ENCODE measurements at places on chromosomes 7 and 10.

DNA sequence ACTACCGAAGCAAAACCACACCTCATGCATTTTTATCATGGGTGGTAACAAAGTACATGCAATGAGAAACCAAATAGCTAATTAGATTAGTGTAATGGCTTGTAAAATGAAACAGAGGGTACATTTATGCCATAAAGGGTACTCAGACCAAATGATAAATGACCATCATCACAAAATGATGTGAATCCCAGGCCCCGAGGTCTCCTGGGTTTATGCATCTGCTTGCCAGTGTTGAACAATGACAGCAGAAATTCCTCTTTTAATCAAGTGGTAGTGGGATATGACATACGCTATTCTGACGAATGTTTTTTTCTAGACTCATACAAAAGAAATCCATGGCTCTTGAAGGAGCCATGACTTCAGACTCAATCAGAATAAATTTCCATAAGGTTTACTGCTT, 249.5 kb upstream of the SLC26A5 start:
- DNase-seq = no peak

GRCh38 chr10:85454386-85454785, 912.2 kb downstream of the GRID1 start:
- no peak for DNase-seq

- peak; percentile 69 for DNase-seq
Measured at GRCh38 chr7:29102558-29103151, 43.7 kb downstream of the CPVL start.

DNA sequence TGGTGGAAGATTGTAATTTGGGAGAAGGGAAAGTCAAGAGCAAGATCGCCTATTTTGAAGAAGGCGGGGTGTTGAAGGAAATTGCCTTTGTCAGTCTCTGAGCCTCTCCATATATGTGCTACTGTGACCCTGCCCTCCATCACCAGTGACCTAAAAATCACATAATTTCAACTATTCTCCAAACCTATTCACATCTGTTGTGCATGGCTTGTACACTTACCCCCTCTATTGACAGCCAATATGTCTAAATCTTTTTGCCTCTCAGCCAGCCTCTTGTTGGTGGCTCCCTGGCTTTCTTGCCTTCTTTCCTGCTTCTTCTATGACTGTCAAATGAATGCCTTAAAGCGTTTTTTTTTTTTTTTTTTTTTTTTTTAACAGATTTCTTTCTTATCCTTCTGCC, 295.6 kb downstream of the AUTS2 start:
- no peak for DNase-seq

DNA sequence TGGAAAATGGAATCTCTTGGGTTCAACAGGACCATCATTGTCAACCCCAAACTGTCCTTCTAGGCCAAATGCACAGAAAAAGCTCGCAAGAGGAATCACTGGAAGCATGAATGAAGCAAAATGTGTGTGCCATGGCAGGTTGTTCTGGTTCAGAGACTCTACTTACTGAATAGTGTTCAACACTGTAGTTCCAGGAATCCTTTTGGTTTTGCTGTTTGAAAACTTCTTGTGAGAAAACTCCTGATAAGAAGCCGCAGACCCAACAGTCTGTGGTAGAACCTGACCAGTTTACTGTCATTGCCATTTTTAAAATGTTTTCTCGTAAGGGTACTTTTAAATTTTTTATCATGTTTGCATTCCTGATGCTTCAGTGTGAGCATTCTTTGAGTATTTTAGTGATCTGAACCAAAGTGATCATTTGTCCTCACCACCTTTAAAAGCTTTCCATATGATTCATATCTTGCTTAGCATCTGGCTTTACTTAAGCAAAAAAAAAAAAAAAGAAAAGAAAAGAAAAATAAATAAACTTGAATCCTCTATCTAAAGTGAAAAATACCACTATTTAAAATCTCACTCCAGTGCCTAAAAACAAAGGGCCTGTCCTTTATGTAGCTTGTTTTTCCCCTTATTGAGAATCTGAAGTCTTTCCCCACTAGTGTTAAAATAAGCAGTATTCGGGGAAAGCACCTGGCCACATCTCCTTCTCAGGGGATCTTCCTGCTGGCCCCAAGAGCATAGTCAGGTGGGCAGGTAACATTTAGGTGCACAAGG, 92.4 kb downstream of the WNT2 start:
- peak; percentile 48 for DNase-seq

- no peak for DNase-seq
Measured at GRCh38 chr10:74488907-74489306, 337.5 kb upstream of the KAT6B start.

DNA sequence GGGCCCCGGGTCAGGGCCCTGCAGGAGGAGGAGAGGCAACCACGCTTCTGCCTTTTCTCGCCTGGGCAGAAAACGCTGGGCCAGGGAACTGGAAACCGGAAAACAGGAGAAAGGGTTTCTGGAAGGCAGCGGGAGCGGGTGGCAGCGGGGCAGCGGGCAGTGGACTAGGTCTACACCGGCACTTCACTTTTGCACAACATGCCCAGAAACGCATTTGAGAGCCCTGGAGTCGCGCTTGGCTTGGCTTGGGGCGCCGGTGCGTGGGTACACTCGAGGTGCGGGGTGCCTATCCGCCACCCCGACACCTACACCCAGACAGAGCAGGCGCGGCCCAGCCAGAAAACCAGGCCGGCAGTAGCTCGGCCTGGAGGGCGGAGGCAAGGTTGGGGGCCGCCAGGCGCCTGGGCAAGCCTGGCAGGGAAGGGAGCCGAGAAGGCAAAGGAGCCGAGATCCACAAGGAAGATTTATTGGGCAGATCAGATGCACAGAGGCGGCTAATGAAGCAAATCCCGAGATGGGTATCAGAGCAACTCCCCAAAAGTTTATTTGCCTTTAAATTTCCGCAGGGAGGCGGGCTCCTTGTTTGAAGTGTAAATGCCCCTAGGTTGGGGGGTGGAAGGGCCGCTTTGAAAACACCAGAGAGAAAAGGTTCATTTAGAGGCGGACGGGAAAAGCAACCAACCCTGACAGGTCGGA, 3.2 kb upstream of the PAX2 start:
- no peak for DNase-seq

DNA sequence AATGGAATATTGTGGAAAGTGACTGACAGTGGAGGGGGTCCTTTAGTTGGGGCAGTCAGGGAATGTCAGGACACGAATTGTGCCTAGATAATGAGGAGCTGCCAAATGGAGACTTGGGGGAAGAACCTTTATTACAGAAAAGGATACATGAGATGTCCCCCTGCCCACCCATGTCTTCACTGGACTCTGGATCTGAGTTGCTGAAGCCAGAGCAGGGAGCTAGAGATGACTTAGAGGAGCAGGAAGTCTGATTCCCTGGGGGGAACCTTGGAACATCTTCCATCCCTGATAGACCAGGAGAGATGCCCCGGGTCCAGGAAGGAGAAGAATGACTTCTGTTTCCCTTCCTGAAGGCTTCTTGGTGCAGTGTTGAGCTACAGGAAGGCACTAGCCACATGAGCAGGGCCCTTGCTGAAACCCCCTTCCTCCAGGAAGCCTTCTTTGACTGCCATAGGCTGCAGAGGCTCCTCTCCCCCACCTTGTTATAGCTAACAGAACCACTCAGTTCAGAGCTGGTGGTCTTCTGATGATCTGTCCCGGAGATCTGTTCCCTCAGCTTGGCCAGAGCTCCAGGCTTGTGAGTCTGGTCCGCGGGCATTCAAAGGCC, 747 bp upstream of the NEURL1 start:
- DNase-seq = no peak

DNA sequence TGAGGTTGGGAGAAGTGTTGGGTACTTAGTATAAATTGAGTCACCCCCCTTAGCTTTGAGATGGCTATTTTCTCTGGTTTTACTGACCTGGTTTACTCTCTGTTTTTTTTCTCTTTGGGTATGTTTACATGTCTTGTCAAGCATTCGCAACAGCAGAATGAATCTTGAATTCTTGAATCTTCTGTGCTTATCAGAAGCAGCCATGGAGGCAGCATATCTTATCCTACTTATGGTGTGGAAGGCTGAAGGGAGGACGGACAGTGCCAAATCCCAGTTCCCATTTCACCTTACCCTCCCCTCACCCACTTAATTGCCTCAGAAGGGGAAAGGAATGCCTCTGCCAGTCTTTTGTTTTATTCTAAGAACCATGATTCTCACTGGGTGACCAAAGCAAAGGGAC, 3.7 kb downstream of the SND1 start:
- DNase-seq = peak; percentile 35

DNA sequence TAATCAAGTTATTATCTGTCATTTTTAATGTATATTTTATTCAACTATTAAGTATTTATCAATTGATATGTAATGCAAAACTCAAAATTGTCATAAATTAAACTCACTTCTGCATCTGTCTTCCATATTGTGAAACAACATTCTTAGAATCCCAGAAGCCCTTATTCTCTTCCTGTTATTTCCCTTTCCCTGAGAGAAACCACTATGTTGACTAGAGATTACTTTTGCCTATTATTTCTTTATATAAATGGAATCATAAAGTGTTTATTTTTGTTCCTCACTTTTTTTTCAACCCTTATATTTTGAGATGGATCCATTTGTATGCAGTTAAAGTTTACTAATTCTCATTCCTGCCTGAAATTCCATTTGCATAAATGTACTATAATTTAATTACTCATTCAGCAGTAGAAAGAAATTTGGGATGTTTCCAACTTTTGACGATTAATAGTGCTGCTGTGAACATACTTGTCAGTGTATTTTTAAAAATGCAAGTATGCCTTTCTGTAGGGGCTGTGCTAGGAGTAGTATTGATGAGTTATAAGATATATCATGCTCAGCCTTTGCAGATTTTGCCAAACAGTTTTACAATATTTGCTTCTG, 211.2 kb downstream of the SEMA3D start:
- no peak for DNase-seq

GRCh38 chr7:41824284-41824683, 121.4 kb upstream of the INHBA start:
- DNase-seq = no peak

DNA sequence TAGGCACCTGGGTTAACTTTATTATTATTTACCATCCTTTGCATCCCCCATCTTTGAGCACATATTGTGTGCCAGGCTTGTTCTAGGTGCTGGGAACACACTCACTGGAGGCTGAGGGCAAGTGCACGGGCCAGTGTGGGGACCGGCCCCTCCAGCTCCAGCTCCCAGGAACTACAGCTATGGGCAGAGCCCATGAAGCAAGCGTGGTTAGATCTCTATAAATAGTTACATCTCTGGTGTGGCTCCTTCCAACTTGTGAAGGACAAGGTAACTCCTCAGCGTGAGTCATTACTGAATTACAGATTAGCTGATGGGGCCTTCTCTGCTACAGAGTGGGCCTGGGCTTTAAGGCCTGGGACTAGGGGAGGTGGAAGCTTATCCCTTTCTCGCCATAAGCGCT, 583.5 kb downstream of the SDK1 start:
- no peak for DNase-seq

- DNase-seq = no peak
Measured at GRCh38 chr7:17392846-17393245, 94.4 kb downstream of the AHR start.

DNA sequence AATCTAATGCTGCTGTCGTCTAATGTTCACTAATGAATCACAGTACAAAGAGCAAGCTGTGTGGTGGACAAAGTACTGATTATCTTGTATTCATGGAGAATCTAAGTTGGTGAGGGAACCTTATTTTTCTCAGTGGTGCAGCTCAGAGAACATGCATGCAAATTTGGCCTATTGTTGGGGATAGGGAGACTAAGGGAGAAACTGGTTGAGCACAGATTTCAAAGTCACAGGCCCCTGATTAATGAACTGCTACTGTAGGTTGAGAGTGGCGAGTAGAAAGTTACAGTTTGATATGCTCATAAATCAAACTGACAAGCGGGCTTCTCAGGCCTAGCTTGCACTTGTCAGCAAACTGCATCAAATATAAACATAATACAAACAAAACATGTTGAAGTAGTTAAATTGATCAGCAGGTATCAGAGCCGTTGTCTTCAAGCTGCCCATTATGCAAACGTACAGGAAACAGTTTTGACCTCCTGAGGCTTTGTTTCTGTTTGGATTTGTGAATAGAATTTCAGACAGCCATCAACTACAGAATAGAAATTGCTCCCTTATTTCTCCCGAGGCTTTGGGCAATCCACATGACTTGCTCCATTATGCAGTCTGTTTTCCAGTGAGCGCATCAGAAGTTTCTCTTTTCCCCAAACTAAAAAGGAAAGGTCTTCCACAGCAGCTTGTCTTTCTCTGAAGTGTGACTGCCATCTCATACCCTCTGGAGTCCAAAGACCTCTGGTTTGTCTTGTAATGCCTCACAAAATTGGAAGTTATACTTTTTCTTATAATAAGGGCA, 215.8 kb downstream of the FOXP2 start:
- DNase-seq = no peak

DNA sequence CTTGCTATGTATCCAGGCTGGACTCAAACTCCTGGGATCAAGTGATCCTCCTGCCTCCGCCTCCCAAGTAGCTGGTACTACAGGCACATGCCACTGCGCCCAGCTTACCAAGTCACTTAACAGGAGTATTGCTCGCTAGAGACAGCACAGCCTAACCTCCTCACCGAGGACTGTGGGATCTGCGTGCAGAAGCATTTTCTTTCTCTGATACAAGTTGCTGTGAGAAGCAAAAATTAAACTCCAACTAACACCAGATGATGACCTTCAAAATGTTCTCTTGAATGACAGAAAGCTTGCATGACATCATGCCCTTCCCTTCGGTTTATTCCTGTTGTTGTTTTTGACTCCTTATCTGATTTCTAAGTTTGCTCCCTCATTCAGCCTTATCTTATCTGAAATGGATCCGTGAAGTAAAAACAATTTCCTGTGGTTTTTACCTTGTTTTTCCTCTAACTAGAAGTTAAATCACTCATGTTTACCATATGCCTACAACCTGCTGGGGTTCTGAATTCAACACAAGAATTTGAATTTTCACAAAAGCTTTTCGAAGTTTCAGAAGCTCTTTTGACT, 94.4 kb upstream of the KIF5B start:
- no peak for DNase-seq

GRCh38 chr7:41809940-41810576, 107.2 kb upstream of the INHBA start:
- no peak for DNase-seq

DNA sequence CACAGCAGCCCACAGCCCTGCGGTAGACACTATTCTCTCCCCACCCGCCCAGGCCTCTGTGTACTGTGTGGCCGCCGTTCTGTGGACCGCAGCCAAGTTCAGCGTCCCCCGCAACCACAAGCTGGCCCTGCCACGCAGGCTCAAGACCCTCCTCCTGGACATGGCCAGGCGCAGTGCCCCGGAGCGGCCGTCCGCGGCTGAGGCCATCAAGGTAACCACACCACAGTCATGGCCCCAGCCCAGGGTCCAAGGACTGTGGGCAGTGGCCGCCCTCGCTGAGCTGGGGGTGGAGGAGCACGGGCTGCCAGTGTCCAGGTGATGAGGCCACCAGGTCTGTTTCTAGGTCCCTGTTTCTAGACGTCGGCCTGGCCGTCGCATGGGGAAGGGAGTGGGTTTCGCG, 34.4 kb upstream of the UTF1 start:
- no peak for DNase-seq
